ENCODE measurements at places on chromosomes 3 and 15.

GRCh38 chr15:51736751-51737521, 519 bp downstream of the LYSMD2 start:
- peak; percentile 70 for DNase-seq

- DNase-seq, result peak; percentile 10
Observed at GRCh38 chr3:126550488-126551051, 8.2 kb downstream of the C3orf22 start.

GRCh38 chr15:87345961-87346360, 910.6 kb downstream of the NTRK3 start:
- DNase-seq, result no peak

GRCh38 chr3:192819001-192819569, 91.7 kb upstream of the FGF12 start:
- DNase-seq, result no peak

- DNase-seq, result no peak
Observed at GRCh38 chr3:15339786-15340215, 7.4 kb upstream of the SH3BP5 start.

- DNase-seq, result no peak
Observed at GRCh38 chr3:33062866-33063265, 34.1 kb downstream of the GLB1 start.

DNA sequence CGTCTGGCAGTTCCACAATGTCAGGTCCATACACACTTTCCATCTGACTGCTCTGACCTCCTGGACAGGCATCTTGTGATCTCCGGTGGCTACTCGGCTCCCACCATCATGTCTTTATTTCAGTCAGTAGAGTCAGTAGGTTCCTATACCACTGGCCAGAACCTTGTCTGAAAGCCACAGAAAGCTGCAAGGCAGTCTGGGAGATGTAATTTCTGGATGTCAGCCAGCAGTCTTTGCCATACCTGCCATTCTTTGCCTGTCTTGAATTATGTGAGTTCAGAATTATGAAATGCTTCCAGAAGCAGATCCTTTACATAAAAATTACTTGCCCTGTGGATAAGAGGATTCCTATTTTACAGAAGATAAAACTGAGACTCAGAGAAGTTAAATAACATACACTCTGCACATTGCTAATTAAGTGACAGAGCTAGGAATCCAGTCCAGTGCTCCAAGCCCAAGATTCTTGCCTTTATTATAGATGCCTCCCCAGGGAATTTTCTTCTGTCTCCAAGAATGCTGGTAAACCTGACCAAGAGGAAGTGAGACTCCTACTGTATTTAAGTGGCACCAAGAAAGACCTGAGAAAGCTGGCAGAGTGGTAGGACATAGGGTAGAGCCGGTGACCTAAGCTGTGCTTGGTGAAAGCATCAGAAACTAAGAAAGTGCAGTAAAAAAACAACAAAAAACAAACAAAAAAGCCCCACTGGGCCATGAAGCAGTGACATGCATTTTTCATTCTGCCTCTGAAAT, 75.6 kb downstream of the IQCH start:
- DNase-seq, result no peak

DNA sequence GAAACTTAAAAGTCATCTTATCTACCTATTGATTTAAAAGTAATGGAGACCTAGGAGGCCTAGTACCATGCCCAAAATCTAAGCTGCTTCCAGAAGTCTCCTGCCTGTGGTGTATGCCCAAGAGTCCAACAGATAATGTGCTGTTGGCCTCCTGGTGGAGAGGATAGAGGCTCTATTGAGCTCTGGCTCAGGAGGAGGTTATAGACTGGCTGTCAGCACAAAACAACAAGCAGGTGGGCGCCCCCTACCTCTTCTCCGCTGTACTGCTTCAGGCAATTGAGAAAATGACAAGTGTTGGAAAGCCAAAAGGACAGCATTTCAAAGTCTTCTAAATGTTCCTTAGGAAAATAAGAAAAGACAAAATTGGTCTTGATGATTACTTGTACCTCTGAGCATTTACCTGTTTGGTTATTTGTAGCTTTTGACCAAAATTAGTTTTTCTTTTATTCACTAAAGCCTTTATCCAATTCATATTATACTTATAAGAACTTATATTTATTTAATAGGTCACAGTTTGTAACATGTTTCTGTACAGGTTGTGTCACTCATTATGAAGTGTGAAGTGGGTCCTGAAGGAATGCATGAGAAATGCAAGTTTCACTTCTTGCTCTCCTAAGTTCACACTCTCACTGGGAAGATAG, 17.2 kb upstream of the GNB5 start:
- DNase-seq, result peak; percentile 37

DNA sequence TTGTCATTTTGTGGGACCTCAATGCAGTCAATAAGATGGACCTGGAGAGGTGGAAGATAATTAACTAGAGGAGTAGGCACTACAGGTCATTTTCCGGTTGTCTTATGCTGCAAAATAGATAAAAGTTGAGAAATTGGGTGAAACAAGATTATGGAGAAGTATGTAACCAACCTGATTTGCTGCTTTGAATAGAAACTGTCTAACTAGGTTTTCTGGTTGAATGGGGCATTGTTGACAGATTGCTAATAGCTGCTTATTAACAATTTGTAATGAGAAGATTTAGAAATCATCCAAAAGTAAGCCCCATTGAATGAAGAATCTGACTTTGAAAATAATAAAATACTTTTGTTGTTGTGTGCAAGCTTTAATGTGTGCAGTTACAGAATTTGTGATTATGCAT, 26.2 kb downstream of the PIAS1 start:
- DNase-seq, result no peak

- DNase-seq, result no peak
Observed at GRCh38 chr15:79919749-79920511, 23.1 kb upstream of the MTHFS start.

DNA sequence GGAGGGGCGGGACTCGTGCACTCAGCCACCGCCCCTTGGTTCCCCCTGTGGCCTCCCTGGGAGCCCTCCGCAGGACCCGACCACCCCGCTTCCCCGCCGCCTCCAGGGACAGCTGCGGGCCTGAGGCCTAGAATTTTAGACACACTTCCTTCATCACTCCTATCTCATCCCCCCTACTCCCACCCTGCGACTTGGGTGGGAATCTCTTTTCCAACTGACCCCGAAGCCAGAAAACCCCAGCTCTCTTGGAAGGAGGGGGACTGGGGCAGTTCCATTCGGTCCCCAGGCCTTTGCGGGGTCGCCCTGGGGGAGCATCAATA, 289 bp upstream of the TFDP2 start:
- no peak for DNase-seq

GRCh38 chr3:106725566-106725965, 651.7 kb upstream of the CCDC54 start:
- DNase-seq, result no peak

DNA sequence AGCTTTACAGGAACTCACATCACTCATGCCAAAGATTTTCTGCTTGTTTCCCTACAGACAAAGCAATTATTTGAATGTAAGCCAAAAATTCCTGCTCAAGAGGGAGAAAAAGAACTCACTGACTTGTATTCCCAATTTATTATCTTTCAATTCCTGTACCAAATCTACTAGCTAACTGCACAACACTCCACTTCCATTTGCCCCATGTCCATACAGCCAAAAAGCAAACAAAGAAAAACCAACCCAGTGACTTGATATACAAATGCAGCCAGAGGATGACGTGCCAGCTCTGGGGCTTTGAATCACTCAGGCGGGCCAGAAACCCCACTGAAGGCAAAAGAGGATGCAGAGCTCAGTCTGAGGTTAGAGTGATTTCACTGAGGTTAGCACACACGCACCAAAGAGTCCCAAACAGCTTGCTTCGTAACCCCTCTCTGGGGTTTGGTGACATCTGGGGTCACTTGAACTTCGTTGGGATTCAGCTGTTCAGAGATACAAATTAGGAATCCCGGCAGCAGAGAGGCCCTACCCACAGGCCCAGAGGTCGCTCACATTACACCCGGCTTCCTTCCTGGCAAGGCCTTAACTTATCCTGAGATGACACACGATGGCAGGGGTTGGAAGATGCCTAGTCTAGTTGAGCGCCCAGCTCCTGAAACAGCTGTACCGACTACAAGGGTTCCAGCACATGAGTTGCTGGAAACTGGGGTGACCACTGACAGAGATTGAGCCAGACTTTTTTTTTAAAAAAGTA, 1.6 kb downstream of the RFTN1 start:
- DNase-seq, result peak; percentile 48

GRCh38 chr15:90174140-90174875, 26.8 kb upstream of the SEMA4B start:
- peak; percentile 73 for DNase-seq

DNA sequence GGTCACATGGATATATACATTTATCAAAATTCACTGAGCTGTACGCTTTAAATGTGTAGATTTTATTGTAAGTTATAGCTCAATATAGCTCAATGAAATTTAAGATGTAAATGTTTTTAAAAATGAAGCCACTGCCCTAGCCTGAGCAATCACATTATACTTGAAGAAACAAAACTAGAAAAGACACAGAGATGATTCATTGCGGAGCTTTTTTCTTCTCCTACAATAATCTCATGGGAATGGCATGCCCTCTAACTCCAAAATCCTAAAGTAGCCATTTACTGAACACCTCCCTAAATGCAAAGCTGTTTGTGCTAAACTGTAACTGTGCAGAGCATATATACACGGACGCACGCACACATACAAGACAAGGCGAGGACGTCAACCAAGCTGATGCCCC, 84.2 kb downstream of the MYO9A start:
- DNase-seq, result no peak

DNA sequence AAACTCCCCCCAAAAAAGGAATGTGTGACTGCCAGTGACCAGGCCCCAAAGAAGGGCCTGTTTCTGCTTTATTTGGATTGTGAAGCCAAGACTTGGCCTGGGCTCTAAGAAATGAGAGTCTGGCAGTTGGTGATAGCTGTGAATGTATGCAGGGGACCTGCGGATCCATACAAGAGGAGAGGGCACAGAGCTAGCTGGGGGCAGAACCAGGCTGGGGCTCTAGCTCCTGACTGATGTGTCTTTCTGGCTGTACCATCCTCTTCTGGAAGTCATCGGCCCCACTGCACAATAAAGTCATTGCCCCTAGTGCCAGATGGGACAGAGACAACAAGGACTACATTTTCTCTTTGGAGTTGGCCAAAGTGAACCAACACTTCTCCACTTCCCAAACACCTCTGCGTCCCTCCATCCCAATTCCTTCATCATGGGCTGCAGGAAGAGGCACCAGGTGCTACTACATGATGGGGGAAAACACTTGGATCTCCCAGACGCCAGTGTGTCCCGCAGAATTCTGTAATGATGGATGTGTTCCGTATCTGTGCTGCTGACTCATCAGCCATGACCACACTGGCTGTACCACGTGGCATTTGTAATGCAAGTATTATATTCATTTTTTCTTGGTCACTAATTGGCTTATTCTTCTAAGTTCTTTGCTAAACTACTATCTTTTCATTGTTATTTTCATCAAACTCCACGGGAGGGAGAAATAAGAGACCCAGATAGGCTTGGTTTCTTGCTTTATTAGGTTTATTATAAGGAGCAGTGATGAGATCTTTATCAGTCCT, 1.7 kb upstream of the PLA2G4F start:
- no peak for DNase-seq

- no peak for DNase-seq
Observed at GRCh38 chr15:78695046-78695671, 54.1 kb upstream of the CHRNB4 start.
